Adipocyte (in vitro differentiated cells): ENCODE measurements at places on chromosomes 11 and 22.
A peak's percentile ranks its signal among the peaks of the same experiment; 100 is the strongest.

GRCh38 chr11:123478352-123478987 is 48.4 kb downstream of the GRAMD1B start:
- peak; percentile 89 for DNase-seq

DNA sequence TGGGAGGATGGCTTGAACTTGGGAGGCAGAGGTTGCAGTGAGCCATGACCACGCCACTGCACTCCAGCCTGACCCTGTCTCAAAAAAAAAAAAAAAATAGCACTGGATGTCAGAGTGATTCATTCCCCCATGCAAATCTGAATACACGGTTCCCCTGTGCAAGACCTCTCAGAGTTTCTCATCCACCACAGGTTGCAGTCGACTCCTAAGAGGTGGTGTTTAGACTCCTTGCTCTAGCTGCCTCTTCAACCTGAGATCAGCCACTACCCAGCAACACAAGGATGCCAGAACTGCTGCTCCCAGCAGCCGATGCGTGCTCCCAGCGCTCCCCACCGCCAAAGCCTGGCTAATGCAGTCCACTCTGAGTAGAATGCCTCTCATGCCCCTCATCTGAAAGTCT is 97.5 kb downstream of the PARVA start:
- no peak for DNase-seq

DNA sequence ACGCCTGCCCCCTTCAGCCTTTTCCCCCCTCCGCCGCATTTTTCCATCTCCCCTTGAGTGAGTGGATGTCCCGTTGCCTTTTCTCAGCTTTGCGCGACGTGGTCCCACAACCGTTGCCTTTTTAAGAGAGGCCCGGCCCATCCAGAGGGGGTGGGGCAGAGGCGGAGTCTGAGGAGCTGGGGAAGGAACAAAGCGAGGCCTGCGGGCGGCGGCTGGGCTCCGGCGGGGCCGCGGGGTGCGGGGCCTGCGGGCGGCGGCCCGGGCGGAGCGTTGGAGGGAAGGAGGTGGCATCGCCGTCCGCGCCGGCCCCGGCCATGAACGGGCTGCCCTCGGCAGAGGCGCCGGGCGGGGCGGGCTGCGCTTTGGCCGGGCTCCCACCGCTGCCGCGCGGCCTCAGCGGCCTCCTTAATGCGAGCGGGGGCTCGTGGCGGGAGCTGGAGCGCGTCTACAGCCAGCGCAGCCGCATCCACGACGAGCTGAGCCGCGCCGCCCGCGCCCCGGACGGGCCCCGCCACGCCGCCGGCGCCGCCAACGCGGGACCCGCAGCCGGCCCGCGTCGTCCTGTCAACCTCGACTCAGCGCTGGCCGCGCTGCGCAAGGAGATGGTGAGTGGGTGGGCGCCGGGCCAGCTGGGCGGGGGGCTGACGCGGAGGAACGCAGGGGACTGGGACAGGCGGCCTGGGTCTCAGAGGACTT is at the start of gene FAM89B:
Gene FAM89B, plus strand, starts transcription at position 183 of the 696 bp plus-strand sequence. Its CDS starts 132 bp downstream, at position 315.
- DNase-seq: peak; percentile 92

DNA sequence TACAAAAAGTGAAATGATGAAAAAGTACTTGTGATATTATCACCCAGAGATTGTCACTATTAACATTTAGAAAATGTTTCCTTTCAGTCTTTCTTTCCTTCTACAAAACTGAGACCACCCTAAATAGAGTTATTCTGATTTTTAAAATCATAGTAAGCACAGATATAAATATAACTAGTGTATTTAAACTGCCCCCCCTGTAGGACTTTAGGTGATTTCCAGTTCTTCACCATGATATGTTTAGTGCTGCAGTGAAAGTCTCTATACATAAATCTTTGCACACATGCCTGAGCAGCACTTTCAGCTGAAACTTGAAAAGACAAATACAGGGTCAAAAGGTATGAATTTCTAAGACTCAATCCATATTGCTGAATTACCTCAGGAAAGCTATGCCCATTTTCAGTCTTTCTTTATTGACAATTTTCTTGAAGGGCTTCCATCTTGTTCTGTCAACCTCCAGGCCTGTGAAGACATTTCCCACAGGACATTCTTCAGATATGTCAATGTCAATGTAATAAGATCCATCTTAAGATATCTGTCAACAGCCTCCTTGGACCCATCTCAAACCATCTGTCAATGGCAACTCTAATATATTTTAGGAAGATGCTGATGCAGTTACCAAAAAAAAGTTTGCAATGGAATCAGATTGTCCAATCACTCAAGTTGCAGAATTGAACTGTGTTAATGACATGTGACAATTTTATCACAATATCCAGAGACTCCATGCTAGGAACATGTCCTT is 30.8 kb upstream of the LDLRAD3 start:
- no peak for DNase-seq

- peak; percentile 7 for DNase-seq
These were observed 204.0 kb downstream of the TBC1D22A start for GRCh38 chr22:46966495-46966845.

DNA sequence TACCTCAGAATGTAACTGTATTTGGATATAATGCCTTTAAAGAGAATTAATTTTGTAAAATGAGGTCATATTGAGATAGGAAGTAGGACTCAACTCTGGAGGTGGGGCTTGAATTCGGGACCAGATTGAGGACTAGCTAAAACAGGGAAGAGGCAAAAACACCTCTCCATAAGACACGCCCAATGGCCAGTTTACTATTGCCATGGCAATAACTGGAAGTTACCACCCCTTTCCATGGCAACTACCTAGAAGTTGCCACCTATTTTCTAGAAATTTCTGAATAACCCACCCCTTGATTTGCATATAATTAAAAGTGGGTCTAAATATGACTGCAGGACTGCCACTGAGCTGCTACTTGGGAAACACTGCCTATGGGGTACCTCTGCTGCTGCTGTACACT is 206.4 kb downstream of the TTC28 start:
- DNase-seq: no peak

DNA sequence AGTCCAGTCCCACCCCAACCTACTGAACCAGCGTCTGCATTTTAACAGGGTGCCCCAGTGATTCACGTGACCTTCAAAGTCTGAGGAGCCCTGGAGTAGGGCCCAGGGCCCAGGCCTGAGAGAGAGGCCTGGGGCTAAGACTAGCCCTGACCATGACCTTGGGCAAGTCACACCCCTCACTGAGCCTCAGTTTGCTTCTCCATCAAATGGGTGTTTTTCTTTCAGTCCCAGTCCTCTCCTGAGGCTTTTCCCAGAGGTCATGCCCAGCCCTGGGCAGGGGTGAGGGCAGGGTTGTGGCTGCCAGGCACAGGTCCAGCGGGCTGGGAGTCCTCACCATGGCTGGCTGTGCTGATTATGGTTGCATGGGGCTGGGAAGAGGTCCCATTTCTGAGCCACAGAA is 33.0 kb upstream of the GCAT start:
- DNase-seq: no peak

- no peak for DNase-seq
These were observed 43.1 kb upstream of the ATXN10 start for GRCh38 chr22:45628515-45628914.

DNA sequence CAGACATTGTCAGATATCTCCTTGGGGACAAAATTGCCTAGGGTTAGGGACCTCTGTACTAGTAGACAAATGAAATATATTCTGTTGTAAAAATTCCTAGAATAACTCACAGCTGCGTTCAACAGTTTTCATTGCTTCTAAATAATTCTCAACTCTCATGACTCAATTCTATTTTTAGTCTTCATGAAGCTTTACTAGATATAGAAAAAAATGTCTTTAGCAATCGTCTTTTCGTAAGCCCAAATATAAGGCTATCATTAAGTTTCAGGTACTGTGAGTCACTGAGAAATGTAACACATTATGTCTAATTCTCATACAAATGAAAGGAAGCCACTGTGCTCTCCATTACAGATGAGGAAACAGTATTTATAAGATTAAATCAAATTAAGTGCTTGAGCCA is 6.4 kb downstream of the MMP12 start:
- DNase-seq: peak; percentile 66

- DNase-seq: no peak
These were observed 3.7 kb upstream of the SSH3 start for GRCh38 chr11:67299471-67300191.

DNA sequence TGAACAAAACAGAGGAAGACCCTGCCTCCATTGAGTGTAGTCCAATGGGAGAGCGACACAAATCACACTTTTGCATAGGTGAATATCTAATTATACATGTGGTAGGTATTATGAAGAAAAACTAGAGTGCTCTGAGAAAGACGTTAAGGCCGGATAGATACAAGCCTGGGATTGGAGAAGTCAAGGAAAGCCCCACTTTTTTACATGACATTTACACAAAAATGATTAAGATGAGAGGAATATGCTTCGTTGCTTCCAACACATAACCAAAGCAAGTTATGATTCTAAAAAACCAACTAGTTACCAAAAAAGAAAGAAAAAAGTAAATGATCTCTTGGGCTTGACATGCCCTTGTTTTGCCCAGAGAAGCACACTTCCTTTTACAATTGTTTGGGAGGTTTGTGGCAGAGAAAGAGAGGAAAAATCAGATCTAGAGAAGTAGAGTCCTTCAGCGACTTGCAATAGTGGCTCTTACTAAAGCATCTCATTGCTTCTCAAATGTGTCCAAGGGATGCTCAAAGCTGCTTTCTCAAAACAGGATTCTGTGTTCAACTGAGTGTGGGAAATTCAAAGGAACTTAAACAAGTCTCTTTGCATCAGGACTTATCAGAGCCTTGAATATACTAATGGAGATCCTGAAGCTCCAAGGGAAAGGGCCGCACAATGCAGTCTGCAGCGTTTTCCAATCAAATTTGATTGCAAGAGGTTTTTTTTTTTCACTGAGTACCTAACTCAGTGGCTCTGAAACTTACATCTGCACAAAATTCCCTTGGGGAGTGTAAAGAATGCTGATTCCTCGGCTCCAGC is 38.8 kb downstream of the FLI1 start:
- DNase-seq: no peak

GRCh38 chr22:19039796-19040280 is 82.4 kb downstream of the DGCR2 start:
- no peak for DNase-seq

- no peak for DNase-seq
These were observed 86.3 kb upstream of the NNMT start for GRCh38 chr11:114209904-114210303.

DNA sequence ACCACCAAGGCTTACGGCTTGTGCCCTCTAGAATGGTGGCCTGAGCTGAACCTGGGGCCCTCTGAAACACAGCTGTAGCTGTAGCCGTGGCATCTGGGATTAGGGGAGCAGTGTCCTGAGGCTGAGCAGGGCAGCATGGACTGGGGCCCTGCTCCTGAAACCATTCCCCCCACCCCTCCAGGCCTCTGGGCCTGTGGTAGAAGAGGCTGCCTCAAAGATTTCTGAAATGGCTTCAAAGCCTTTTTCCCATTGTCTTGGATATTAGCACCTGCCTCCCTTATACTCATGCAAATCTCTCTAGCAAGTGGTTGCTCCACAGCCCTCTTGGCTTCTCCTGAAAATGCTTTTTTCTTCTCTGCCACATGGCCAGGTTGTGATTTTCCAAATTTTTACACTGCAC is 106.9 kb downstream of the CTNND1 start:
- no peak for DNase-seq

- no peak for DNase-seq
These were observed 154.2 kb downstream of the LDLRAD3 start for GRCh38 chr11:36098087-36098486.

DNA sequence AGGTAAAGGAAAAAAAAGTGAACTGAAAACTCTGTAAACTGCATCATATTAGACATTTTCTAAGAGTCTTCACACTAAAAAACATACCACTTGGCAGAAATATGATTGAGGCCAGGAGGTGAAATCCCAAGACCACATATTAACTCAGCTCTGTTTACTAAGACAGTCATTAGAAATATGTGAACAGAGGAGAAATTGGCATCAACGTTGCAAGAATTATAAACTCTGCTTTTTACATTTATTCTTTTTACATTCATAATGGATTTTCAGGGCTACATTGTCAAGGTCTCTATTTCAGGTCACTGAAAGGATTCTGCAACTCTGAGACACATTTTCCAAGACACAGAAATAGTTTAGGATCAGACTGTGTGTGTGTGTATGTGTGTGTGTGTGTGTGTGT is 1364.0 kb downstream of the LRRC4C start:
- no peak for DNase-seq

GRCh38 chr11:64711956-64712362 is 11.0 kb downstream of the NRXN2 start:
- DNase-seq: no peak

DNA sequence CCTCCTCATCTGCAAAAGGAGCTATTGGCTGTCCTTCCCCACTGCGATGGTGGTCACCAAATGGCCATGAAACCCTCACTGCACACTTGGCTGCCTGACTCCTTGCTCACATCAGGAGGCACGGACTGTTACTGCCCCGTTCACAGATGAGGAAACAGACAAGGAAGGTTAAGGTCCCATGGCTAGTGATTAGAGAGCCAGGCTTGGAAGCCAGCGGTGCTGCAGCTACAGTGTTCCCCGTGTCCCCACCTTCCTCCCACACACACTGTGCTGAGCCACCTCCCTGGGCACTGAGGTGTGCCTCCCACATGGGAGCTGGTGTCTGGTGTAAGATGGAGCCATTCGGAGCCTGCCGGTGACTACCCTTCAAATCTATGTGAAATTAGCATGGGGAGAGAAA is 2.6 kb downstream of the ARHGAP8 start:
- DNase-seq: no peak

DNA sequence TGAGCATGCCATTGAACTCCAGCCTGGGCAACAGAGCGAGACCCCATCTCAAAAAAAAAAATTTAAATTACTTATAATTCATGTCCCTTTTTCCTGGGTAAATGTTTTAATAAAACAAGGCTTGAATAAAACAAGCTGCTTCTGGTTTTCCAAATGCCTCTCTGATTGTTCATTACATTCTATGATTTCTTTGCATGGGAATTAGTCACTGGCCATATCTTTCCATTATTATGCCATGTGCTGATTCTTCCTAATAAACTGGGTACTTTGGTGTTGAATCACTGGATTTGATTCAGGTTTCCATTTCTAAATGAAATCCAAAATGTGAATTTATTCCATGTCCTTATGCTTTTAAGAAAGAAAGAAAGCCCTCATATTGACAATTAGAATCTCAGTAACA is 42.6 kb downstream of the ZNF215 start:
- DNase-seq: no peak

DNA sequence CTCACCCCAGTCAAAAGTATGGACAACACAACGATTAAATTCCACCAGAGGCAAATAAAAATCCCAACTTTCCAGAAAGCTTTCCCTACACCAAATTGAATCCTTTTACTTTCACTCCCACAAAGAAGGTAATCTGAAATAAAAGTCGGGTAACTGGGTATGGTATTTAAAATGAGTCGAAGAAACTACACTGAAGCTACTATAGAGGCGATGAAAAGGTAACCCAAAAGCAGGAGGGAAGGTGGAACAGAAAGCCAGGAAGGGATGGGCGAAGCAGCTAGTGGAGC is 1.1 kb downstream of the PICALM start:
- no peak for DNase-seq
